ENCODE measurements at places on chromosomes 1 and 21.

- DNase-seq: peak; percentile 48
Measured at GRCh38 chr1:40270152-40270834, 12.3 kb downstream of the ZMPSTE24 start.

- DNase-seq: no peak
Measured at GRCh38 chr1:12482988-12483387, 135.0 kb downstream of the DHRS3 start.

DNA sequence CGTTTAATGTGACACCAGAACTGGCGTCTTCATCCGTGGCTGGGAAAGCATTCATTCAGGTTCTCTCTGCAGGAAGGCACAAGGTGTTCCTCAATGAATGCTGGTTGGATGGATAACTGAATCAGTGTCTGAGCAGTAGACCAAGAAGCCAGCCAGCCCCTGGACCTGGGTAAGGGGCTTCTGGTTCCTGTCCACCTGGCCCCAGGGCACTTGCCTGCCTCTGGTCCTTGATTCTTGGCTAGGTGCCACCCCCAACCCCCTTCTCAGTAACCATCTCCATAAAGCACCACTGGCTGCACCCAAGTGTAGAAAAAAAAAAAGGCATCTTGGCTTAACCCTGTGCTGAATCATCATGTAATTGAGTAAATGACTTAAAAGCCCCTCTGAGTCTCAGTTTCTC is 59.1 kb downstream of the KCND3 start:
- DNase-seq: no peak

- DNase-seq: no peak
Measured at GRCh38 chr1:16174886-16175598, 19.2 kb upstream of the EPHA2 start.

DNA sequence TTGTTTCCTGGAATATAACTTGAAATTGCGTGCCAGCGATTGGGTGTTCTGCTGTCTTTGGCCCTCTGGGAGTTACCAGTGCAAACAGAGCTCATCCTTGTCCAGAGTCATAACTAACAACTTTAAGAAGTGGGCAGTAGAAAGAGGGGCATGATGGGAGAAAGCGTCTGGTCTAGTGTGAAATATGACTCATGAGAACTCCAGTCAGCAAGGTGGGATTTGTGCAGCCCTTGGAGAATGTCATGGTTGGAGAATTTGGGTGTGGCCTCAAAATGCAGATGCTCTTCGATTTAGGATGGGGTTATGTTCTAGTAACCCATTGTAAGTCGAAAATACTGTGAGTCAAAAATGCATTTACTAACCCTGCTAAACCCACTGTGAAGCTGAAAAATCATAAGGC is 12.9 kb downstream of the ATP1B1 start:
- peak; percentile 57 for DNase-seq

- peak; percentile 68 for DNase-seq
Measured at GRCh38 chr1:106926803-106927582, 129.5 kb upstream of the PRMT6 start.

- DNase-seq: peak; percentile 56
Measured at GRCh38 chr1:198917226-198917625, 278.4 kb downstream of the PTPRC start.

- DNase-seq: peak; percentile 63
Measured at GRCh38 chr1:8941906-8942305, 3.8 kb upstream of the CA6 start.

DNA sequence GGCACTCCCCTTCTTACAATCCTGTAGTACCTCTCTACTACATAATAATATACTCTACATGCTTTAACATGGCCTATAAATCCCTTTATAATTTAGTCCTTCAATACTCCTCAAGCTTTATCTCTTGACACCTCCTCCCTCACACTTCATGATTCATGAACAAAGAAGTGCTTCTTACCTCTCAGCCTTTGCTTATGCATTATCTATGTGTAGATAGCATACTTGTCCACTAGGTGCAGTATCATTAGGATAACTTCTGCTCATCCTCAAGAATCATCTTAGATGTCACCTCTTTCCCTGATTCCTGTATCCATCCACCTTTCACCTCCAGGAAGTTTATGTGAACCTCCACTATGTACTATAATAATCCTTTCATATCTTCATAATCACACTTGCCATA is 74.4 kb downstream of the COL24A1 start:
- no peak for DNase-seq

DNA sequence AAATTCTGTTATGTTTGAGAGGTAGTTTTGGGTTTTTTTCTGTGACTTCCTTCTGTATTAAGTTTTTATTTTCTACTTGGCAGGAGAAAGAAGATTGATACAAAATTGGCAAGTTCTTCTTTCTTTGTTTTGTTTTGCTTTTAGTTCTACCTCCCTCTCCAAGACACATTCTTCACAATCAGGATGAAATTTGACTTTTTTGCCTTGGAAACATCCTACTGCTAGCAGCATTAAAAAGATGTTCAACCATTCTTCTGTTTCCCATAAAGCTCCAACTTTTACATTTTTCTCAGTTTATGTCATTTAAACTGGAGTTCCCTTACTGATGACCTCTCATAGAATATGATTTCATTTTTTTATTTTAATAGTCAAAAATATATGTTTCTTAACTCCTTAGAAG is 234.8 kb downstream of the NCAM2 start:
- DNase-seq: no peak

- DNase-seq: peak; percentile 92
Measured at GRCh38 chr1:26284597-26285347, 4.9 kb downstream of the SH3BGRL3 start.

DNA sequence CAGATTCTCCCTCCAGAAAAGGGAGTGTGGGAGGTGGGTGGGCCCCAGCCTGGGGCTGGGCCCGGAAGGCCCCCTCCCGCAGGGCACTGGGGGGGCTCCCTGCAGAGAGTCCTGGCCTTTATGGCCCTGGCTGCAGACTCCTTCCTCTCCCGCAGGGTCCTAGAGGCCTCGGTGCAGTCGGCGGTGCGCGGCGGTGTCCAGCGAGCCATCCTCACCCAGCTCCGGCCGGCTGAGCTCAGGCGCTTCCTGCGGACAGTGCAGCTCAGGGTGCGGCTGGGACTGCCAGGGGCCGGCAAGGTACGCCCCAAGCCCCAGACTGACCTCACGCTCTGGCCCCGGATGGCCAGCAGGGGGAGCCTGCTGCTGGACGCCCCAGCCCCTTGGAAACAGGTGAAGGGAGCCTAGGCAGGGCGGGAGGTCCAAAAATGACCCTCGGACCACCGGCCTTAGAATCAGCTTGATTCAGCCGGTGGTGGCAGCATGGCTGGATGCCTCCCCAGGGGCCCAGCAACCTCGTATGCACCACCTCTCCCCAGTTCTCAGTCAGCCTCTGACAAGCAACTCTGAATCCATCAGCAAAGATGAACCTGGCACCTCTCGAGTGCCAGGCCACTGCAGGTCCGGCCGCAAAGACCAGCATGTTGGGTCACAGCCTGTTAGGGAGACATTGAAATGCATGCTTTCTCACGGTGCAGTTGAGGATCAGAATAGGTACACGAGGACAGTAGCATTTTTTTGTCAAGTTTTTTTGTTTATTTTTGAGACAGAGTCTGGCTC is 20.6 kb downstream of the MTHFR start:
- no peak for DNase-seq

- no peak for DNase-seq
Measured at GRCh38 chr21:44593598-44594405, 1.5 kb upstream of the KRTAP10-6 start.

- no peak for DNase-seq
Measured at GRCh38 chr1:206068314-206068713, 15.3 kb downstream of the RHEX start.
